ENCODE measurements at places on chromosomes 6 and 20. TPM values are rescaled to one million over a fixed set of nuclear protein-coding genes. Genes with fewer than 3 reads are reported as not detected.

Gene LPIN3
- 18.2 TPM for total RNA-seq

GRCh38 chr6:87654875-87655454 is 47.1 kb downstream of the AKIRIN2 start:
- DNase-seq, result no peak

Gene DEFB132
- not detected for total RNA-seq

DNA sequence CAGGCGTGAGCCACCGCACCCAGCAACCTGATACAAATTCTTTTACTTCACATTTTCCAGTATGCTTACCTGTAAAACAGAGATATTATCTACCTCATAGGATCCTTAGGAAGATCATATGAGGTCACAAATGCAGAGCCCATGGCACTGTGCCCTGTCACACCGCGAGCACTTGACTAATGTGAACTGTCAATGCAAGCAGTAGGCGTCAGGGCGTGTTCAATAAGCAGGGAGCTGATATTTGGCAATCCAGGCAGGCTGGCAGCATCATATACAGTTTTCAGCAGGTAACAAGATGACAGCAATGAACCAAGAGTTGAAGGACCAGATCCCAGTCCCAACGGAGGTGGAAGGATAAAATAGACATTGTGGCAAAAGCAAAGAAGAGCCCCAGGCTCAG is 14.6 kb upstream of the ARID1B start:
- DNase-seq, result no peak

DNA sequence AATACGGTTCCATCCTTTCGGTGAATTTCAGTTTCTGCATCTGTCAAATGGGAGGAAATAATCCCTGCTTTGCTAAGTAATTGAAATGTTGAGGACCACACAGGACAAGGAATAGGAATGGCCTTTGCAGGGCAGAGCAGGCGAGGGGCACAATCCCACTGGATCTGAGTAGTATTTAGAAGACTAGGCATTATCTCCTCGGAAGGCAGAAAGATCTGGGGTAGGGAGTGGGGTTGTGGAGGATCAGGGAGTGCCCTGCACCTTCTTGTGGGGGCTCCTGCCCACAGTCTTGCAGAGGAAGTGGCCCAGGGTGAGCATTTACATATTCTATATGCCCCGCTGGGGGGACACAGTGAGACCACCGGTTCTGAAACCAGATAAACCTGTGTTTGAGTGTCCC is 87.1 kb upstream of the SIRPA start:
- no peak for DNase-seq

Gene MYT1
- not detected for total RNA-seq

Gene MLN
- not detected for total RNA-seq

Gene FRK
- total RNA-seq, result 2.9 TPM
